ENCODE measurements at places on chromosomes 3 and 15. TPM values are rescaled to one million over a fixed set of nuclear protein-coding genes. Genes with fewer than 3 reads are reported as not detected.

Gene C3orf22
- not detected for polyA plus RNA-seq

Gene PLA2G4E
- polyA plus RNA-seq, result 1.8 TPM

DNA sequence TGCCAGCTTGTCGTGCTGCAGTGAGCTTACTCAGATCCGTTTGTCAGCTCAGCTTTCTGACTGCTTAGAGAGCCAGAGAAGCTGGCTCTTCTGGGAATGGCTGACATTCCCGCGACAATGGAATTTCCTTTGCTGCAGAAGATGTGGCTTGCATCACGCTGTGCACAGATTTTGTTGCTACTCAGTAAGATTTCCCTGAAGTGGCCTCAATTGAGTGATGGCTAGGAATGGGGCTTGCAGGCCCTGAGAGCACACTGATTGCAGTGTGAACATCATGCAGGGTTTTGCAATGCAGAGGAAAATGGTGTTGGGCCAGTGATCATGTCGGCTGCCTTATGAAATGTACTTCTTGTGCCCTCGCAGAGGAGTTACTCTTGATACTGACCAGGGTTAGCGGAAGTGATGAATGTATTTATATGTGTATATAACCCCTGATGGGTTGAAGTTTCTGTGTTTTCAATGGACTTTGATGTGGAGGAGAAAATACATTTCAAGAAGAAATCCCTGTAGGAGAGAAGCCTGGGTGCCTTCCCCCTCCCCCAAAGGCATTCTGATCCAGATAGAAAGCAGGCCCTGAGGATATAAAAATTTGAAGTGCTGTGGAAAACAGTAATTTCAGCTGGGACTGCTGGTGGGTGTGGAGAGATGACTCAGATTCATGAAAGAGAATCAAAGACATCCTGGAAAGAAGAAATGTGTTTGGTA is 102.5 kb upstream of the PDZRN3 start:
- no peak for DNase-seq

GRCh38 chr15:64894395-64895056 is 17.2 kb upstream of the ANKDD1A start:
- no peak for DNase-seq

GRCh38 chr15:40323953-40324937 is 753 bp downstream of the INAFM2 start:
- DNase-seq, result no peak

- DNase-seq, result no peak
Measured at GRCh38 chr15:90571063-90571541, 41.4 kb downstream of the CRTC3 start.

- DNase-seq, result no peak
Measured at GRCh38 chr3:87949189-87949878, 109.5 kb downstream of the CGGBP1 start.

DNA sequence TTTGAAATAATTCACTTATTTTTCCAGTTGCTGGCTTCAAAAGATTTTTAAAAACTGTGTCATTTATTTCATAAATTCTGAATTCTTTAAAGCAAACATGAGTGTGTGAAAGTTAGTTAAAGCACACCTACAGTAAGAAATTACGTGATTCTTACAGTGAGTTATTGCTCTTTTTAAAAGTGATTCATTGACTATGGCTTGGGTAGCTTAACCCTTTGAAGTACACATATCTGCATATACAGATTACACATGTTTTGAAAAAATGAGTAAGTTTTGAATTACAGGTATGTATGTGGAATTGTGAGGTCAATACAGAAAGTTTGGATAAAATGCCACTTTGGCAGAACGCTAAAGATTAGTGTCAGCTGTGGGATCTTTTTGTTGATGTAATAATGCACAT is 64.5 kb upstream of the MBNL1 start:
- DNase-seq, result no peak

DNA sequence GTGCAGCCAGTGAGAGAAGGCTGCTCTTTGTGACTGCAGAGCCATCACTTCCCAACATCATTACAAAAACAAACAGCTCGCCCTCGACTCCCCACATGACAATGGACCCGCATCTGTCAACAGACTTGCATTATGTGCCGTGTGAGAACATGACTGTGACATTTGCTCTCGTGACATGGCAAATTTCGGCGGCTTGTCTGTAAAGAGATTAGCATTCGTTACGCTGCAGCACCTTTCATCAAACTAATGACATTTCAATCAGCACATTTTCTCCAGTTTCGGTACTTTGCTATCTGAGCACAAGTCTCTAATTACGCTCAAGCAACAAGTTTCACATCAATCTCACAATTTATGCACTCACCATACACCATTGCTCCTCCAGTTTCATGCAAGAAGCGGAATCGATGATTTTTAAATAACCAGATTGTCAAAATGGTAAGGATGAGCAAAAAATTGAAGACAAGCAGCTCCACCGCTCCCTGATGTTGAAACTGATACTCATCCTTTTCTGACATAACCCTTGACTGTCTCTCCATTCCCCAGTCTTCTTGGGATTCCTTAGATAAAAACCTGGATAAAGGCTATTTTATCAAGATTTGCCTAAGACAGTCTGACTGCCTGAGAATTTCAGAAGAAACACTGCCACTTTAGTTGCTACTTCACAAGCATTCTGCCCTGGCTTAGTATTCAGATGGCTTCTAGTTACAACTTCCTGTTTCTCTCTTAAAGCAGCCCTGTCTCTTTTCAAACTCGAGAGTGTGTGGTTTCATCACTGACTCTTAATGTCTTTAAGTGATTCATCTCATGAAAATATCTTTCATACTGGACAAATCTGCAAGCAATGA is at the start of gene SLC9A9:
Gene SLC9A9 (minus strand): TSS at position 682 of the 845 bp plus-strand sequence. CDS start 146 bp downstream, at position 536.
- peak; percentile 69 for DNase-seq

GRCh38 chr3:81886081-81886480 is 124.6 kb upstream of the GBE1 start:
- no peak for DNase-seq

- no peak for DNase-seq
Measured at GRCh38 chr3:71062037-71062932, 521.2 kb downstream of the FOXP1 start.
